ENCODE measurements at places on chromosomes 7 and 10. TPM values are rescaled to one million over a fixed set of nuclear protein-coding genes. Genes with fewer than 3 reads are reported as not detected.

- DNase-seq: no peak
Observed at GRCh38 chr7:117946151-117946633, 73.0 kb upstream of the CTTNBP2 start.

The TEX47 gene
- total RNA-seq: not detected

DNA sequence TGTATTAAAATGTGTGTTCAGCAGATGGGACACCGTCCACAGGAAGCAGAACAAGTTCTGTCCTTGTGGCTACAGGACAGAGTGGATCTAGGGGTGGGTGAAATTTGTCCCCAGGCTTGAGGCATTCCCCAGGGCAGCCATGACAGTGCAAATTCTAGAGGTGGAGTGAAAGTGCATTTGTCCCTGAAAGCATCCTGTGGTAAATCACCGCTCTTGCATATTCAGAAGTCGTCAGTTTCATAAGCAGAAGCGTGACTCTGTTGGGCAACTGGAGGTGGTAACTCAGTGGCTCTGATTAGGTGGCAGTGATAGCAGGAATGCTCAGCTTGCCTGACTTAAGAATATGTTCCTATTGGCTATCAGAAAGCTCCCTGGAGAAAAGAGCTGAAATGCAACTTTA lies 96.6 kb downstream of the SNX10 start:
- DNase-seq: no peak

The C7orf57 gene
- 0.42 TPM for total RNA-seq

DNA sequence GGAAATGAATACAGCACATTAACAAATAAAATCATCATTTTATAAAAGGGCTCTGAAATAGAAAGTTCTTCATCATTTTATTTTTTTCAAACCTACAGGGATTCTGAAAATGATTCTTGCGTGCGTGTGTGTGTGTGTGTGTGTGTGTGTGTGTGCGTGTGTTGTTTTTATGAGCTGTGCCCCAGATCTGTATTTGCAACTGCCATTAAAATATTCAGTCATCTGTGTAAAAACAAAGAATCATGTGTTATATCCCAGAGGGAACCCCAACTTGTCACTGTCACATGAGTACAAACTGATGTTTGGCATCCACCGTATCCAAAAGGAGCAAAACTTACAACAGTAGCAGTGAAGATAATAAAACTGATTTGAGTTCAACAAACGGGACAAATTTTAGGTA lies 635.4 kb upstream of the PFKP start:
- no peak for DNase-seq

The ADAMTS14 gene
- 2.1 TPM for total RNA-seq

The CASD1 gene
- 27.3 TPM for total RNA-seq

- DNase-seq: no peak
Observed at GRCh38 chr7:86667732-86668131, 24.0 kb downstream of the GRM3 start.

DNA sequence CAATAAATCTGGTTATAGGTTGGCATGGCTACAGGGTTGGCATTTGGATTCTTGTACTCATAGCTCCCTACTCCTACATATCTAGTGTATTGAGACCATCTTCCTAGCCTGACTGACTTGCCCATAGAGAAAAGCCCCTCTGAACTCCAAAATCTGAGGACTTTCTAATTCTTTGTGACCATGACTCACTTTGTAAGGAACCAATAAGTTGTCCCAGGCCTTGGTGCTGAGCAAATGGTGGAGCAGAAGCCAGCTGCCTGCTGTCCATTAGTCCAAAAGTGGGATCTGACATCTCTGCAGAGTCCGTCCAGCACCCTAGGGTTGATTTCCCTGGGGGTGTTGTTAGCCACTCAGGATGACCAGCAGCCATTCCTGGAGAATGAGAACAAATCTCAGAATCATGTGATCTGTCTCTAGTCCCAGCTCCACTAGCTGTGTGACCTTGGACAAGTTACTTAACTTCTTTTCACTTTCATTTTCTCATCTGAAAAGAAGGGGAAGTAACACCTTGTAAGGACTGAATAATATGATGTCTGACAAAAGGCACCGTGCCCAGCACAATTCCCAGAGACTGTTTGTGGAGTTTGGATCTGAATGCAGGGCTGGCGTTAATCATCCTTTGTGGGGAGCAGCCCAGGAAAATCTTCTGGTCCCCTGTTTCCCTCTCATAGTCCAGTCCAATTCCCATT lies 44.1 kb downstream of the MTURN start:
- no peak for DNase-seq

- DNase-seq: no peak
Observed at GRCh38 chr10:115985786-115986185, 287.2 kb downstream of the GFRA1 start.

The RBP4 gene
- total RNA-seq: 3.3 TPM

DNA sequence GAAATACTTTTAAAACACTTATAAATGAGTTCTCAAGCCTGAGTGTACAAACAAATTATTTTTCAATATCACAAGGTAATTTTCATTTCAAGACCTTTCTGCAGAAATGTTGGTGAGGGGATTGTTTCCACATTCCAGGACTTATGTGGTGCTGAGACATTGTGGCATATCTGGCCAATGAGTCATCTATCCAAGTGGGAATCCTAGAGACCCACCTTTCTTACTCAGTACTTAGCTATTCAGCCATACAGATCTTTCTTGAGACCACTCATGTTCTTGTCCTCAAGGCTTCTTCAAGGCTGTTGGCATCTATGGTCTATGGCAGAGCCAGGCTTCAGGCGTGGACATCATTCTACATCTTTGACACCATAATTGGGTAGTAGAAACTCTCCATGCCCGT lies 225.4 kb downstream of the DKK1 start:
- DNase-seq: no peak

DNA sequence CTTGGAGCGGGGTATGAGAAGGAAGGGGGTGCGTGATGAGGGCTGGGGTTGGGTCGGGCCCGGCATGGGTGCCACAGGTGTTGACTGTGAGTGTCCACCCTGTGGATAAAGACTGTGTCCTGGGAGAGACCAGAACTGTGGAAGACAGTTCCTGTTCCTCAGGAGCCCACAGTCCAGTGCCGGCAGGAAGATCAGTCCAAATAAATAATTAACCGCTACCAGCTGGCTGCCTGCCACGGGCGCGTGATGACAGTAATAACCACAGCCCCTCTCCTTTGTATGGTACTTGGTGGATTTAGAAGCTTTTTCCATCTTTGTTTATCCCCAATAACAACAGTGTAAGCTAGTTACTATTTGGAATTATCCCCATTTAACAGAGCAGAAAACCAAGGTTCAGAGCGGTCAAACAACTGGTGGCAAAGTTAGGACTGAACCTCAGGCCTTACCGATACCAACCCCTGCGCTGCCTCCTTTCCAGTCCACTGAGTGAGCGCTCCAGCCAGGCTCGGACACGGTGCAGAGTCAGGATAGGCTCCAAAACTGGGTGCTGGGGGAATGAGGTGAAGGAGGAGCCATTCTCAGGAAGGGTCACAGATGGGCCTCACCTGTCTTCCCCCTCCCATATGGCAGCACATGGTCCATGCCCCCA lies 5.1 kb downstream of the ZMIZ1 start:
- no peak for DNase-seq

- no peak for DNase-seq
Observed at GRCh38 chr7:112149734-112150133, 56.5 kb downstream of the DOCK4 start.

The EEPD1 gene
- total RNA-seq: 11.4 TPM

The HABP2 gene
- total RNA-seq: 0.23 TPM

The NPY4R2 gene
- total RNA-seq: not detected

The PON3 gene
- 5.5 TPM for total RNA-seq

The NSUN5 gene
- 23.8 TPM for total RNA-seq

DNA sequence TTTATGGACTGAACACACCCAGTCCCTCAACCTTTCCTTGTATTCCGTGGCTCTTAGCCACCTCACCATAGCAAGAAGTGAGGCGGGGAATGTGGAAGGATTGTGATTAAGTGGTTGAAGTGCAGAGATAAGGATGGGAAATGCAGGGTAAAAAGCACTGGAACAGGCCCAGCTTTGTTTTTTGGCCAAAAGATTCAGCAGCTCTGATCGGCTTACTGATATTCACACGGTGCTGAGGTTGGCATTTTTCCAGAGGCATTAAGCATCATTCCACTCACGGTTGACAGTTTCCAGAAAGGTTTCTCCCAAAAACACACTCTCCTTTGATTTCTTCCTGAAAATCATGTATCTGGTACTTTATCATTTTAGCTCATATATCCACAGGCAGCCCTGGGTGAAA lies 544.2 kb downstream of the CNTNAP2 start:
- DNase-seq: no peak

GRCh38 chr7:152137476-152138025 lies 112.1 kb downstream of the GALNT11 start:
- DNase-seq: no peak

GRCh38 chr7:78130446-78131215 lies 332.1 kb downstream of the PHTF2 start:
- DNase-seq: no peak

The GPR26 gene
- not detected for total RNA-seq

- no peak for DNase-seq
Observed at GRCh38 chr7:39937366-39938153, 12.5 kb upstream of the CDK13 start.

The VENTX gene
- total RNA-seq: 0.81 TPM

The GTF2IRD1 gene
- 30.0 TPM for total RNA-seq

DNA sequence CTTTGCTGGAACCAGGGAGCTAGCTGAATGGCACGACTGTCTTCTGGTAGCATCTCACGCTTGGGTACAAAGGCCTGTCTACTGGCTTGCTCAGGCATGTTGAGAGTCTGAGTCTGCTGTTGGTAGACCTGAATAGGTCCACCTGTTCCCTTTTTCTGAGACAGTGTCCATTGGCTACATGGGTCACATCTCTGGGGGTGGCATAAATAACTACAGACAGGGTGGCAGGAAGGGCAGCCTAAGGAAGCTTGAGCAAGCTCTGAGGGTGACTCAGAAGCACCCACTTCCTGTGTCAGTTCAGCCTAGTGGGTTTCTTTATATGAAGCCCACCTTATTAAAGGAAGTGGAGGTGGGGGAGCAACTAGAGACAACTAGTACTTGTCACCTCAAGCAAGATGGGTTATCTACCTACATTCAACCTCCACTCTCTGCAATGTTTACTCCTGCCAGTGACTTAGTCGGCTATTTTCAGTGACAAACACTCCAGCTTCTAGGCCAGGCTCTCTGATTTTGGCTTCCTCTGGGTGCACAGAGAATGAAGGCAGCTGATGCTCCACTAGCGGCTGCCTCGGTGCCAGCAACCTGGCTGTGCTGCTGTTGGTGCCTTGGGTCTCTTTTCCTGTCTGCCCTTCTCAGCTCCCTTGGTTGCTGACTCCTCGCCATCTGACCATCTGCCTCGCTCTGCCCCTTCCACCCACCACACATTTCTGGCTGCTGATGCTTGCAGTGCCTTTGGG lies 5.7 kb upstream of the ZYX start:
- DNase-seq: no peak

The CDK14 gene
- total RNA-seq: 23.5 TPM

GRCh38 chr7:101702362-101702850 lies 73.3 kb upstream of the MYL10 start:
- no peak for DNase-seq

The TDRD1 gene
- total RNA-seq: 0.23 TPM

- DNase-seq: no peak
Observed at GRCh38 chr7:4203626-4204512, 478.2 kb upstream of the FOXK1 start.

All from ureter (tissue), 1 donor.